ENCODE measurements at places on chromosomes 1 and 21.
A peak's percentile ranks its signal among the peaks of the same experiment; 100 is the strongest.

- ATAC-seq: no peak
Observed at GRCh38 chr21:18524097-18524880, 120.7 kb upstream of the TMPRSS15 start.

DNA sequence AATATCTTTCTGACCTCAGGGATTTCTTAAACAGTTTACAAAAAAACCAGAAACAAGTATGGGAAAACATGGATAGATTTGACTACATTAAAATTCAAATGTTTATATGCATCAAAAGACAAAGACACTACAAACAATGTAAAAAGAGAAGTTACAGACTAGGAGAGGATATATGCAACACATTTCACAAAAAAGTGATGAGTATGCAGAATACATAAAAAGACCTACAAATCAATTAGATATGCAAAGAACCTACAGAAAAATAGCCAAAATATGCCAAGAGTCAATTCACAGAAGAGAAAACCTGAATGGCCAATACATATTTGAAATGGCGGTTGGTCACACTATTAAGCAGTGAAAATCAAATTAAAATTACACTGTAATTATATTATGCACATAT lies 175.0 kb downstream of the FOXD2 start:
- no peak for ATAC-seq

- peak; percentile 78 for ATAC-seq
Observed at GRCh38 chr1:36351227-36351977, 28.0 kb upstream of the EVA1B start.

DNA sequence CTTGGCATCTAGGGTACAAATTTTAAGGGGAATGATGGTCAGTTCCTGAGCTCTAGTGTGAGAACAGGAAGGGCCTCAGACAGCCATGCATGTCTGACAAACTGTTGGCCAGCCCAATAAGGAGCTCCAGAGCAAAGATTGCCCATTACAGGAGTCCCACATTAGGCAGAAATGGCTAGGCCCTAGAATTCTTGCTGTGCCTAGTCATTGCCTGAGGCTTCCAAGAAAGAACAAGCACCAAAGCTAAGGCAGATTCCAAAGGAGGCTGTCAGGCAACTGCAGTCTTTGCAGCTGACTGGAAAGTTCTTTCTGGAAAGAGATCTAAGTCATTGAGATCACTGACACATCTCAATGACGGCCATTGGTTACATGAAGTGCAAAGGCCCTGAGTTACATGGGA lies 3.9 kb upstream of the STIL start:
- no peak for ATAC-seq

DNA sequence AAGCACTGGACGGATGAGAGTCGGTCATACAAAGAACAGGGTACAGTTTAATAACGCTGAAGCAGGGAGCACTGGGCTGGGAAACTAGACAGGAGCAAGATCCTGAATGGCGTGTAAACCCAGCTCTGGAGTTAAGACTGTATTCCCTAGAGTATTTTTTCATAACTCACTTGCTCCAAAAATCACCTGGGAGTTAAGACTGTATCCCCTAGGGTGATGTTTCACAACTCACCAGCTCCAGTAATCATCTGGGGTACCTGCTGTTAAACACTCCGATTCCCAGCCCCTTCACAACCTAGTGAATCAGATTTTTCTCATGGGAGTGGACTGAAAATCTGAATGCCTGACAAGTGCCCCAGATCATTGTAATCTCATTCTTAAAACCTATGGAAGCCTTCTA lies 123.2 kb downstream of the MAB21L3 start:
- ATAC-seq: no peak

GRCh38 chr1:1038694-1039093 lies 18.8 kb downstream of the AGRN start:
- no peak for ATAC-seq

Data from SK-N-SH treated with all-trans-retinoic acid at 6 μM for 48 hours (cell line).